Fibroblast of lung (primary cell): ENCODE measurements at places on chromosomes 1 and 21. TPM values are rescaled to one million over a fixed set of nuclear protein-coding genes. Genes with fewer than 3 reads are reported as not detected.

DNA sequence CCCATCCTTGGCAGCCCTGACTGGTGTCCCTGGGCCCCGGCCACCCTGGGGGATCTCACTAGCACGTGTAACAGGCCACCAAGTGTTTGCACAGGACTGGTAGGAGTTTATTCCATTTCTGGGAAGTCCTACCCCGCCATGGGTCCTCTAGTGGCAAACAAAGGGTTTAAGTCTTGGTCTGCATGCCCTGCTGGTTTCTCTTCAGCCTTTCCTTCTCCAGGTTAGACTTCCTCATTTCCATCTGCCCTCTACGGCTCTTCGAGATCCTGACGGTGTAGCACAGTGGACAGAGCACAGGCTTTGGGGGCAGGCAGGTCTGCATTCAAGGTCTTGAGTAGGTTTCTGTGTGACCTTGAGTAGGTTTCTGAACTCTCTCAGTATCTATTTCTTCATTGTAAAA is 2.8 kb downstream of the AGTRAP start:
- H3K4me1 ChIP-seq, result no peaks in the 10 kb centered on the region
- H3K27ac ChIP-seq, result no peak overlapping the region
- H3K27me3 ChIP-seq, result no peaks in the 10 kb centered on the region
- no peak for DNase-seq
- H3K36me3 ChIP-seq, result no peaks in the 10 kb centered on the region
- no peak overlapping the region for H3K4me3 ChIP-seq

Gene S100A9
- not detected in 2 replicates for total RNA-seq

- no peaks in the 10 kb centered on the region for H3K4me1 ChIP-seq
- DNase-seq, result peak; percentile 42
- H3K36me3 ChIP-seq, result no peaks in the 10 kb centered on the region
- H3K27ac ChIP-seq, result no peak overlapping the region
Observed at GRCh38 chr1:16677552-16678431, 11.0 kb upstream of the RNU1-3 start.

- no peak overlapping the region for H3K4me3 ChIP-seq
- DNase-seq, result peak; percentile 13
- no peaks in the 10 kb centered on the region for H3K27me3 ChIP-seq
Observed at GRCh38 chr1:204826970-204827369, 43.7 kb upstream of the NFASC start.

GRCh38 chr1:205619376-205619775 is 12.4 kb downstream of the ELK4 start:
- no peak overlapping the region for H3K27ac ChIP-seq
- no peak for DNase-seq
- H3K4me3 ChIP-seq, result no peak overlapping the region
- no peaks in the 10 kb centered on the region for H3K27me3 ChIP-seq
- H3K36me3 ChIP-seq, result peaks cover 3% of the 10 kb centered on the region

Gene CBR1
- total RNA-seq, result 124 and 152 TPM in 2 replicates

DNA sequence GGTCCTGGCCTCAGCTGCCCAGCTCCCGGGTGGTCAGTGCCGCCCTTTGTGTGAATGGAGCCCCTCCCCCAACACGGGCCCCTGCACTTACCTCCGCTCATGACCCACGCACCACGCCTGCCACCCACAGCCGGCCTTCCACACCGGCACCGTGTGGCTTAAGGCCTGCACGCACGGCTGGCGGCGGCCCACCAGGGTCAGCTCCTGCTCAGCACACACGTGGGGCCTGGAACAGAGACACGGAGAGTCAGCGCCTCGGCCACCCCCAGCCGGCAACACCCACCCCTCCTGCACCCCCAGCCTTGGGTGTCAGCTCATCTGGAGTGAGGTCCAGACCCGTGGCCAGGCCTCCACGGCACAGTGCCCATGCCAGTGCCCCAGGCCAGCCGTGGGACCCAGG is 8.9 kb downstream of the MEGF6 start:
- no peak for DNase-seq
- no peak overlapping the region for H3K27ac ChIP-seq
- H3K27me3 ChIP-seq, result no peaks in the 10 kb centered on the region

GRCh38 chr1:198657550-198658064 is 18.8 kb downstream of the PTPRC start:
- H3K4me1 ChIP-seq, result peaks cover 4% of the 10 kb centered on the region
- no peaks in the 10 kb centered on the region for H3K36me3 ChIP-seq
- no peaks in the 10 kb centered on the region for H3K27me3 ChIP-seq
- H3K4me3 ChIP-seq, result no peak overlapping the region

DNA sequence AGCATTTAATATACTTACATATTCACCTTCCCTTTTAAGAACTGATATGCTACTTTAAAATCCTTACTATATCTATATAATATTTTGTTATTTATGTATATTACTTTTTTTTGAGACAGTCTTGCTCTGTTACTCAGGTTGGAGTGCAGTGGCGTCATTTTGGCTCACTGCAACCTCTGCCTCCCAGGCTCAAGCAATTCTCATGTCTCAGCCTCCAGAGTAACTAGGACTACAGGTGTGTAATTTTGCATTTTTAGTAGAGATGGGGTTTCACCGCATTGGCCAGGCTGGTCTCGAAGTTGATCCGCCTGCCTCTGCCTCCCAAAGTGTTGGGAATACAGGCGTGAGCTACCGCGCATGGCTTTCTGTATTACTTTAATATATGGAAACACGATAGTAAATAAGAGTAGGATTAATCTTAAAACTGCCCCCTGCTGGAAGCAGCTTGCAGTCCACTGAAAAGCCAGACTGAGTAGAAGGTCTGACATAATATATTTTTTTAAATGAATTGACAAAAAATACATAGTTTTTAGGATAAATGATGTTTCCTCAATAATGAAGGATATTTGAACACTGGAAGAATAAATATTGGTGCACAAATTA is 24.4 kb downstream of the RCAN3 start:
- H3K27me3 ChIP-seq, result no peaks in the 10 kb centered on the region
- DNase-seq, result no peak
- H3K36me3 ChIP-seq, result no peaks in the 10 kb centered on the region
- H3K27ac ChIP-seq, result no peak overlapping the region
- H3K4me3 ChIP-seq, result no peak overlapping the region
- no peaks in the 10 kb centered on the region for H3K4me1 ChIP-seq

Gene GNAT2
- total RNA-seq, result under 0.01 and 0.17 TPM in 2 replicates

DNA sequence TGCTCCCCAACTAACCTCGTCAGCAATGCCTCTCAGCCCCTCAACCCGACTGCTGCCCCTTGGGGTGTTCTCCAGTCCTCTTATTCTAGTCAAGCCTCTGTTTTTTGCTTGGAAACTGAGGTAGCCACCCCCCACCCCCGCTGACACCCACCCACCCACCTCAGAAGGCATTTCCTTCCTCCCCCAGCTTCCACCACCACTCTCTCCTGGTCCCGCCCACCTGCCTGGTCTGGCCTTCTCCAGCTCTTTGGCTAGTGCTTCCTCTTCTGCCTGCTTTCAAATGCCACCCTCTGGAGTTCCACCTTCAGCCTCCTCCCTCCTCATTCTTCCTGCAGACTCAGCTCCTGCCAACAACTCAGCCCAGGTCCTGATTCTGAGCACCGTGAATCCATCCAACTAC is 35.3 kb downstream of the OLFML2B start:
- H3K36me3 ChIP-seq, result no peaks in the 10 kb centered on the region
- no peak overlapping the region for H3K4me3 ChIP-seq
- H3K4me1 ChIP-seq, result peaks cover 5% of the 10 kb centered on the region
- H3K27me3 ChIP-seq, result no peaks in the 10 kb centered on the region

Gene EPHA10
- total RNA-seq, result under 0.01 TPM in 2 replicates

- H3K4me3 ChIP-seq, result peak overlapping the region; percentile 96
- H3K4me1 ChIP-seq, result peaks cover 3% of the 10 kb centered on the region
- H3K27ac ChIP-seq, result peak overlapping the region; percentile 78
Observed at GRCh38 chr1:243253211-243253925, 1.7 kb downstream of the CEP170 start.

Gene NUDT4B
- total RNA-seq, result 7.1 and 15.9 TPM in 2 replicates

GRCh38 chr1:154862907-154863306 is 7.2 kb downstream of the KCNN3 start:
- no peaks in the 10 kb centered on the region for H3K4me1 ChIP-seq
- H3K4me3 ChIP-seq, result no peak overlapping the region
- peaks cover 23% of the 10 kb centered on the region for H3K27me3 ChIP-seq
- DNase-seq, result no peak
- no peak overlapping the region for H3K27ac ChIP-seq

DNA sequence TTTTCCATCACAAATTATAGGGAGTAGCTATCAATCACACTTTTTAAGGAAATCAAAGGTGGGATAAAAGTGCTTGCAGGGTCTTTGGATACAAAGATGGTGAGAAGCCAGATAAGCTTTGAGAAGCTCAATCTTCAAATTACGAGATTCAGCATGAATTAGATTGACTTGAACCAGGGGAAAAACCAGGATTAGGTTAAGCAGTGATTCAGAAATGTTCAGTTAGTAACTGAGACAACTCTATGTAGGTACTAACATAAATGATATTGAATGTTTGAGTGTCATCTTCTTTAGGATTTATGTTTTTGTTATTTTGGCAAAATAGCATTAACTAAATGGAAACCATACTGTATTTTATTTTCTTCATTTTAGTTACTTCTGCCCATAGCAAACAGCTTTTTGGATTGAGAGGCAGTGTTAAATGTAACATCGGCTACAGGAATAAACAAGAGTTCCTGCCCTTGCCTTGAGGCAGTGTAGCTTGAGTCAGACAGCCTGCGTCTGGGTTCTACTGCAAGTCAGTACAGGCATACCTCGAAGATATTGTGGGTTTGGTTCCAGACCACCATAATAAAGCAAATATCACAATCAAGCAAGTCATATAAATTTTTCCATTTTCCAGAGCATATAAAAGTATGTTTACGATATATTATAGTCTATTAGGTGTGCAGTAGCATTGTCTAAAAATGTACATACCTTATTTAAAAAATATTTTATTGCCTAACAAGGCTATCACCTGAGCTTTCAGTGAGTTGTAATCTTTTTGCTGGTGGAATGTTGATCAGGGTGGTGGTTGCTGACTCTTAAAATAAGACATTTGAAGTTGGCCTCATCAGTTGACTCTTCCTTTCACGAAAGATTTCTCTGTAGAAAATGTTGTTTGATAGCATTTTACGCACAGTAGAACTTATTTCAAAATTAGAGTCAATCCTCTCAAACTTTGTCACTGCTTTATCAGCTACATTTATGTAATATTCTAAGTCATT is 36.9 kb upstream of the BACH1 start:
- no peaks in the 10 kb centered on the region for H3K27me3 ChIP-seq
- peaks cover 4% of the 10 kb centered on the region for H3K4me1 ChIP-seq
- no peaks in the 10 kb centered on the region for H3K36me3 ChIP-seq
- H3K4me3 ChIP-seq, result no peak overlapping the region
- no peak for DNase-seq

DNA sequence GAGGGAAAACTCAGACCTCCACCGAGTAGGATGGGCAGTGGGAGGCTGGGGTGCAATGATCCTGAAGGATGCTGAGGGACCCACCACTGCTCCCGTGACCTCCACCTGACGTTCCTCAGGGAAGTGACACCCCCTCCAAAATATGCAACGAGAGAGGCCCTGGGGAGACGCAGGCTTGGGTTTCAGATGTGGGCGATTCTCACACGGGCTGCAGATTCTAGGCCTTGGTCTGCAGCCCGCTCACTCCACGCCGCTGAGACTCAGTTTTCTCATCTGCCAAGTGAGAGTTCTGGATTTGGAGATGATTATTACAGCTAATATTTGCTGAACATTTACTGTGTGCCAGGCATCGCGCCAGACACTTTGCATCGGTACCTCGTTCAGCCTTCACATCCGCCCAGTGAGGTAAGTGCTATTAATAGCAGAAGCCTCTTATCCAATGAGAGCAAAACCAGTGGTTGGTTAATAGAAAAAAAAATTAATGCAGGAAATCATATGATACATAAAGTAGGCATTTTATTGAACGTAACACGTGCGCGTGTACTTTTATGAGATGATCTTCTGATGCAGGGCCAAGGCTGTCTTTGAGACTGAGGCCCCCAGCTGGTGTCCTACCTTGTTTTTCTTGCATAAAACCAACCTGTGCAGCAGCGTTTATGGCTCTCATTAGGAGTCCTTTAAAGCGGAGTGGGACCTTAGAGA is 102.0 kb upstream of the RUNX3 start:
- peak; percentile 74 for DNase-seq
- H3K27ac ChIP-seq, result no peak overlapping the region
- H3K4me3 ChIP-seq, result no peak overlapping the region
- no peaks in the 10 kb centered on the region for H3K4me1 ChIP-seq
- no peaks in the 10 kb centered on the region for H3K27me3 ChIP-seq

GRCh38 chr1:30955448-30956015 is 47.0 kb upstream of the SDC3 start:
- H3K4me1 ChIP-seq, result peaks cover 2% of the 10 kb centered on the region
- no peak overlapping the region for H3K4me3 ChIP-seq
- DNase-seq, result peak; percentile 31
- H3K36me3 ChIP-seq, result peaks cover 13% of the 10 kb centered on the region

Gene IL12RB2
- not detected in 2 replicates for total RNA-seq

DNA sequence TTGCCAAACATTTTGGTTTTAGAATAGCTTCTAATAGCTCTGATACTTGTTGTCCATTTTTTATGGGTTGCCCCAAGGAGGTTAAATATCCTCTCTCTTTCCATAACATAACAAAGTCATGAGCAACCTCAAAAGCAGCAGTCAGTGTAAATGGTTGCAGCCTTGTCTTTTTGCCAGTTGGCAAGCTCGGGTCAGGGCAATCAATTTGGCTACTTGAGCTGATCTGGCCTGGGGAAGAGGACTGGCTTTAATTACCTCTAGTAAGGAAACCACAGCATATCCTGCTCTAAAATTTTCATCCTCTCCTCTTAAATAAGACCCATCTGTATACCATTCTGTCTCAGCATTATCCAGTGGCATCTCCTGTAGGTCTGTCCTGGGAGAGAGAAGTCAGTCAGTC is 21.2 kb upstream of the FMO4 start:
- H3K27ac ChIP-seq, result no peak overlapping the region
- peak; percentile 24 for DNase-seq
- peaks cover 3% of the 10 kb centered on the region for H3K4me1 ChIP-seq
- H3K27me3 ChIP-seq, result no peaks in the 10 kb centered on the region

DNA sequence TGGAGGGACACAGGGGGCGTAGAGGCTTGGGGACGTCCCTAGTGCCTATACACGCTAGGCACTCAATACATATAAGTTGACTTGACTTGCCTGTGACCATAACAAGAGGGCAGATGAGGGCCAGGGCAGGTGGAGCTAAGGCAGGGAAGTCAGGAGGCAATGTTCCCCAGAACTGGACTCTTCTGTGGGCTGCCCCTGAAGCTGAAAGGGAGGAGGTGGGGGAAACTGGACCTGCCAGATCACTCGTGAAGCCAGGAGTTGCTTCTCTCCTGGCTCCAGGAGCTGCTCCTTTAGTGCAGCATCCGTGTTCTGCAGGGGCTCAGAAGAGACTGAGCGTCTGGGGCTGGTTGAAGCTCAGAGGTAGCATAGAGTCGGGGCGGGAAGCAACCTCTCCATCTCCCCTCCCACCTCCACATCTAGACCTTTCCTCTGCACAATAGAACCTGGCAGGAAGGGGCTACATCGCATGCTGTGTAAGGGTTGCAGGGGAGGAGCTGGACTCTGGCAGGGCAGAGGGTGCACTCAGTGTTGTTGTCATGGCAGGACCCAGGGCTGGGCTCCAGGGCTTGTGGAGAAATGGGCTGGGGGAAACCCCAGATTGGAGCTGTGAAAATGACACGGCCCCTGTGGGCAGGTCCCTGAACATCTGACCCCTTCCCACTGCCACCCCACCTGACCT is 2.9 kb upstream of the SEMA4A start:
- peaks cover 7% of the 10 kb centered on the region for H3K27me3 ChIP-seq
- no peaks in the 10 kb centered on the region for H3K36me3 ChIP-seq
- DNase-seq, result no peak
- H3K4me3 ChIP-seq, result no peak overlapping the region
- H3K27ac ChIP-seq, result no peak overlapping the region

Gene PROX1
- under 0.01 and 0.17 TPM in 2 replicates for total RNA-seq

GRCh38 chr1:67677930-67678329 is 7.1 kb upstream of the GADD45A start:
- no peak overlapping the region for H3K27ac ChIP-seq
- H3K36me3 ChIP-seq, result no peaks in the 10 kb centered on the region
- H3K4me1 ChIP-seq, result peaks cover 9% of the 10 kb centered on the region
- H3K4me3 ChIP-seq, result no peak overlapping the region
- DNase-seq, result peak; percentile 85

Gene FAM72C
- 0.26 and 0.83 TPM in 2 replicates for total RNA-seq

Gene MROH7
- under 0.01 and 0.33 TPM in 2 replicates for total RNA-seq
